CD8-positive, alpha-beta T cell (primary cell): ENCODE measurements at places on chromosomes 6 and 20.
A peak's percentile ranks its signal among the peaks of the same experiment; 100 is the strongest.

DNA sequence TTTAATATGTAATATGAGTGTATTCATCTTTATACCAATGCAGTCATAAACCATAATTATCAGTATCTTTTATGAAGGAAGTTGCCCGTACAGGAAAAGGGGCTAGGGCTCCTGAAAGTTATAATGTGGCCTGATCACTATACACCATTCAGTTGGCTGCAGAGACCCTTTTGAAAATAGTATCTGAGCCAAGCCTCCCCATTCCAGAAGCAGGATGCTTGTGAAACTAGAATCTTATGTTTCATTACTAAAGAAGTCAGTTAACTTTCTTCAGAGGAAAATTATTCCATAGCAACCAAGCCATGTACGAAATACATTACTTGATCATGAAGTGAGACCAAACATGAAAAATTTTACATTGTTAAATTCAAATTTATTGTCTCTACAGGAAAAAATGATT, 251.5 kb upstream of the TCF21 start:
- DNase-seq: no peak

DNA sequence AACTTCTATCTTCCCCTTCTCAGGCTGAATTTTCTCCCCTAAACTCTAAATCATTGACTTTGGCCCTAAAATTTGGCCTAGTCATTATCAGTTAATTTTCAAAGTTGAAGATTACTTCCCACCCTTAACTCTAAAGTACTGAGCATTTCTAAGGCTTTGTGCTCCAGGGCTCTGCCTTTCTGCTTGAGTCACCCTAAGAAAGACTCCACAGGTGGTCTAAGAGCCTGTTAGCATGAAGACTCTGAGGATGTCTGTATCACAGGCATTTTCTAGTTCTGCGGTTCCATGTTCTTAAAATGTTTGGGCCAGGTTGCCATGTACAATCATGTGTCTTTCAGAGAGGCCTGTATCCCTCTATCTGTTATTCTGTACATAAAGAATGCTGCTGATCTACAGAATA, 808.1 kb upstream of the MANEA start:
- no peak for DNase-seq

DNA sequence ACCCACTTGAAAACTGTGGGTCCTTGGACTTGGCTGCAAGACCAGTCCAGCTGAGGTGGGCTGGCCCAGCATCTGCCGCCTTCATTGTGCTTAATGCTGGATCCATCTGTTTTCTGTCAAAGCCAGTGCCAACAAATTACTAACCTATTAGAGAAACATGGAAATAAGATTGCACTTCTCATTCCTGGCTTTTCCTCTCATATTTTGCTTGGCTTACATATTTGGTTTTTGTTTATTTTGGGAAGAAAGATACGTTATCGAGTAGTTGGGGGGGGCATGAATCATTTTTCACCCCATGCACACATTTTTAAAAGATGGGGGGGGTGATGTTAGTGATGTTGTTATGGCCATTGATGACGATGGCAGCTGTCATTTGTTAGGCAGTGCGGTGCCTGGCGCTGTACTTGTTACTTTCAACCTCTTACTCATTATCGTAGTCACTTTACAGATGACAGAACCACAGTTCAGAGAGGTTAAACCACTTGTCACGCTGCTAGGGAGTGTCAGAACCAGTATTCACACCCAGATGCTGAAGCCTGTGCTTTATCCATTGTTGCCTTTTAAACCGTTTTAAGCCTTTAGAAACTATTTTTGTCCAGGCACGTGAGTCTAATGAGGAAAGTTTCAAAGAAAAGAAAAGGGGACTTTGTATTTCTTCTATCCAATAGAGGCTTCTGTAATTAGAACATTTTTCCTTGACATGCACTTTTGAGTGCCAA, 180.0 kb downstream of the TMEM242 start:
- DNase-seq: peak; percentile 63

DNA sequence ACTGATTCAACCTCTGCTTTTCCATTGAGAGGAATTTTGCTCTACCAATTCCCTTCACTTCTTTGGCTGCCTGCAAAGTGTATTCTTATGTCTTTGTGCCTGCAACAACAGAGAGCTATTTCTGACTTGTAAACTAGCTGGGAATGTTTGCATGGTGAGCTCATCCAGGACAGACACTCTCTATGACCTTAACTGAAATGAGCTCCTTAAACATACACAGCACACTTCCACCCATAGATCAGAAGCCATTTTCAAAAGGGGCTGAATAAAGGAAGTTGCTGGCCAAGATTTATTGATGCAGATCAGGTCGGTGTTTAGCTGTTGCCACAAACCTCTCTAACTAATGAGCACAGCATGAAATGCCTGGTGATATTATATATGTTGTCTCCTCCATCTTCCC, 377.7 kb downstream of the BTBD9 start:
- DNase-seq: no peak

DNA sequence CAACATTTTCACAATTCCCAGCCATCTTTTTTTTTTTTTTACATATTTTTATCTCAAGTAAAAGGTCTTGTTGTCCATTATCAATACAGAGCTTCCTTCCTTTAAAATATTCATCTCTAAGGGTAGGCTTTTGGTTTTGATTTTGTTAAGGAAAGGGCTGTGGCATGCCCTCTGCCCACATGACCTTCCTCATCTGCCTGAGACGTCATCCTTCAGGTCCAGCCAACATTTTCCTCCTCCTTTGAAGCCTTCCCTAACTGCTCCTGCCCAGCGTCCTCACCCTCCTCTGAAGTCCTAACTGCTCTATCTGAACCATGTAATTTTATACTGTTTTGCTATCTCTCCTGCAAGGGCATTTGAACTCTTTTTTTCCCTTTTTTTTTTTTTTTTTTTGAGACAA, 73.9 kb upstream of the TGM3 start:
- DNase-seq: no peak

DNA sequence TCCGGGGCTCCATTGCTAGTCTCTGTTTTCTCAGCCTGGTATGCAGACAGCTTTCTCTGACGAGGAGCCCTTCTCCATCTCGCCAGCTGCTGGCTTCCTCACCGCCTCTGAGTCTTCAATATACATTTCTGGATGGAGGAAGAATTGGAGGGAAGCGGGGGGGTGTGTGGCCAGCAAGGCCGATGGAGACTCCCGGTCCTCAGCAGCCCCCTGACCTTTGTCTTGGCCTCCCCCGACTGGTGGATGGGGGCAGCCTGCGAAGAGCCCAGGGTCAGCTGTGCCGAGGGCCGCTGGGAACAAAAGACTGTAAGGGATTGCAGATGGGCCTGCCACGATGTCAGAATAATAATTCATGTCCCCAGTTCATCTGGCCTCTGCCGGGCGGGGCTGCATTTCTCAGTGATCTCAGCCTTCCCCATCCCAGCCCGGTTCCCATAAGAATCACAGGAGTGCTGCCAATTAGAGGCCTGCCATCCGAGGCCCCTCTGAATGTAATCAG, 54.3 kb upstream of the STX16 start:
- DNase-seq: no peak

GRCh38 chr6:158791274-158791855, 27.8 kb downstream of the EZR start:
- DNase-seq: no peak

- no peak for DNase-seq
Observed at GRCh38 chr6:167350275-167350696, 25.4 kb downstream of the TTLL2 start.

- no peak for DNase-seq
Observed at GRCh38 chr6:10429638-10430427, 15.0 kb upstream of the TFAP2A start.

DNA sequence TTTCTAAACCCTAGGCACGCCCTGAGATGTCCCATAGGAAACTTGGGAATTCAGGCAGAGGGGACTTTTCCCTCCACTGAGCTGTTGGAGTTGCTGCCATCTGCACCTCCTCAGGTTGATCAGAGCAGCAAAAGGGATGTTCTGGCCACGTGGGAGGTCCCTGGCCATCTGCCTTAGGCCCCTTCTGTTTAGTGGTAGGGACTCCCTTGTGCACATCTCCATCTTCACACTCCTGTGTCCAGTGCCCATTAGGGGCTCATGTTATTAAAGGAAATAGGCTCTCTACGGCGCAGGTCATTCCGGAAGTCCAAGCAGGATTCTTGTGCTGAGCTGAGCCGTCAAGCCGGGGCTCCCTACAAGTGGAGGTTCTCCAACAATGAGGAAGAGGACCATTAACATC, 237.8 kb upstream of the RIN2 start:
- no peak for DNase-seq

DNA sequence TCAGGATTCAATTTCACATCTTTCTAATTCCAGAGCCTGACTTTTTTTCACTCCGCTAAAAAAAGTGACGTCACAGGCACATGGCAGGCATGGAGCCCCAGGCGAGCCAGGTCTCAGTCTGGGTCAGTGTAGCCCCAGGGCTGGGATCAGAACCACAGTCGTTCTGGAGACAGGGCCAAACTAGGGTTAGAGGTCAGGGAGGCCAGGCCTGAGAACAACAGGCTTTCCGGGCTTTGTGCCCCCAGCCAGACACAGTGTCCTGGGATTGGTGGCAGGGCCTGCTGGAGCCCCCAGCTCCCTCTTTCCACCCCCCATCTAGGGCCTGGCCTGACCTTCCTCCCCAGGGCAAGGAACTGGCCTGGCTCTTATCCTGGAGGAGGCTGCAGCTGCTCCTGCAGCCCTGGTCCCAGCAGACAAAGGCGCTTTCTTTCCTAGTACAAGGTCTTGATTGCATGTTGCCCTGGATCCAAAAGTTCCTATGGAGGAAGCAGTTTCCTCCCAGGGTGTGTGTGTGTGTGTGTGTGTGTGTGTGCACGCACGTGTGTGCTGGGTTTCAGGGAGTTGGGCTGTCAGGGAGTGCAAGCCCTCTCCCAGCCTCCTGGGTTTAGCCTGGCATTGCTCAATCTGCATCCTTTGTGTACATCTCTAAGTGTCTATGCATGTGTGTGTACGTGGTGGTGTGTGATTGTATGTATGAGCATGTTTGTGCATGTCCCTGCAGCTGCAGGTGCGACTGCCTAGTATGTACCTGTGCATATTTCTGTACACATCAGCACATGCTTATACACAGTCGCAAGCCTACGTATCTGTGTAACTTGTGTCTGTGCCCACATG, 26.5 kb upstream of the EMILIN3 start:
- DNase-seq: no peak

DNA sequence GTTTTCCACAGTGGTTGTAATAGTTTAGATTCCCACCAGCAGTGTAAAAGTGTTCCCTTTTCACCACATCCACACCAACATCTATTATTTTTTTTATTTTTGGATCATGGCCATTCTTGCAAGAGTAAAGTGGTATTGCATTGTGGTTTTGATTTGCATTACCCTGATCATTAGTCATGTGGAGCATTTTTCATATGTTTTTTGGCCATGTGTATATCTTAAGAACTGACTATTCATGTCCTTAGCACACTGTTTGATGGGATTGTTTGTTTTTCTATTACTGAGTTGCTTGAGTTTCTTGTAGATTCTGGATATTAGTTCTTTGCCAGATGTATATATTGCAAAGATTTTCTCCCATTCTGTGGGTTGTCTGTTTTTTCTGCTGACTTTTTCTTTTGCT, 820.1 kb downstream of the TENT5A start:
- DNase-seq: no peak

GRCh38 chr6:168376811-168377483, 57.4 kb upstream of the DACT2 start:
- no peak for DNase-seq

- DNase-seq: no peak
Observed at GRCh38 chr6:105514306-105514705, 111.4 kb upstream of the PREP start.

GRCh38 chr6:87421576-87421975, 13.8 kb downstream of the CFAP206 start:
- DNase-seq: no peak

DNA sequence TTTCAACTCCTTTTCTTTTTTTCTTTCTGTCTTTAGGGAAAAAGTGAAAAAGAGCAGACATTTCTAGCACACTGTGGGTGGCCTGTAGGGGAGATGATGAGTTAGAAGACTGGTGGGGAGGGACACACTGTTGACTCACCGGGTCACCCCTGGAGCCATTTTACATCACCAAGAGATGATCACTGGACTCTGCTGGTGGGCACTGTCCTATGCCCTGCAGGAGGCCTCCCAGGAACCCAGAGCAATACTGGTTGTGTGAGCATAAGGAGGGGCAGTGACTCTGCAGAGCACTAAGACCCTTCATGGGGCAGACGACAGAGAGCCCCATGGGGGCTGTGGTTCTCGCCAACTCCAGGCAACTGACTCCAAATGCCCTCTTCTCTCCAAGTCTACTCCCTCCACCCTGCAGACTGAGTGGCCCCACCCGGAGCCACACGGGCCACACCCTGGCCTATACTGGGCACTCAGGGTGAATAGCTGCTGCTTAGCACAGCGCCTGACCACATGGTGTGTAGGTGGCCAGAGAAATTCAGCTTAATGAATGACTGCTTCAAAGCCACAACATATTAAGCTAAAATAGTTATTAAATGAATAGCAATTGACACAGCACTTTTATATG, 177.5 kb downstream of the CDC5L start:
- DNase-seq: no peak
